ENCODE measurements at places on chromosomes 2 and 18. TPM values are rescaled to one million over a fixed set of nuclear protein-coding genes. Genes with fewer than 3 reads are reported as not detected.
A peak's percentile ranks its signal among the peaks of the same experiment; 100 is the strongest.

DNA sequence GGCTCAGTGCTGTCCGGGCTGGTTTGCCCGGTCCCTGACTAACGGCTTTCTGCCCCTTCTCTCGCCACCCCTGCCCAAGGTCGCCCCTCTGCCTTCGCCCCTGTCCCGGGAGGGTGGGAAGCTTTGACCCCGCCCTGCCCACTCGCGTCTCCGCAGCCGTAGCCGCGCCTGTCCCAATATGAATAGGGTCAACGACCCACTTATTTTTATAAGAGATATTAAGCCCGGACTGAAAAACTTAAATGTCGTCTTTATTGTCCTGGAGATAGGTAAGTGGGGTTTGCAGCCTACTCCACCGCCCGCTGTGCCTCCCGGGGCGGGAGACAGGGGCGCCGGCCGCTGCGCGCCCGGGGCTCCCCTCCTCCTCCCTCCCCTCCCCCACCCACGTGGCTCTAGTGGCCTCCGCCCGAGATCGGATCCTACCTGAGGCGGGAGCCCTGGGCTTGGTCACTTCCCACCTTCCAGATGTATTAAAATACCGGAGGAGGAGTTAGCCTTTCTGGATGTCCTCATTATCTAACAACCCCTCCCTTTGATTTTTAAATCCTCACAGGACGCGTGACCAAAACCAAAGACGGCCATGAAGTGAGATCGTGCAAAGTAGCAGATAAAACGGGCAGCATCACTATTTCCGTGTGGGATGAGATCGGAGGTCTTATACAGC lies 633 bp downstream of the NABP1 start:
- peaks cover 75% of the 10 kb centered on the region for H3K4me1 ChIP-seq
- no peaks in the 10 kb centered on the region for H3K27me3 ChIP-seq
- no peak for DNase-seq
- H3K4me3 ChIP-seq: peak overlapping the region; percentile 82
- H3K36me3 ChIP-seq: peaks cover 15% of the 10 kb centered on the region
- H3K27ac ChIP-seq: peak overlapping the region; percentile 94

GRCh38 chr2:69196327-69197117 lies 183.5 kb downstream of the ANTXR1 start:
- no peaks in the 10 kb centered on the region for H3K27me3 ChIP-seq
- no peak overlapping the region for H3K4me3 ChIP-seq
- H3K4me1 ChIP-seq: no peaks in the 10 kb centered on the region
- H3K36me3 ChIP-seq: no peaks in the 10 kb centered on the region

DNA sequence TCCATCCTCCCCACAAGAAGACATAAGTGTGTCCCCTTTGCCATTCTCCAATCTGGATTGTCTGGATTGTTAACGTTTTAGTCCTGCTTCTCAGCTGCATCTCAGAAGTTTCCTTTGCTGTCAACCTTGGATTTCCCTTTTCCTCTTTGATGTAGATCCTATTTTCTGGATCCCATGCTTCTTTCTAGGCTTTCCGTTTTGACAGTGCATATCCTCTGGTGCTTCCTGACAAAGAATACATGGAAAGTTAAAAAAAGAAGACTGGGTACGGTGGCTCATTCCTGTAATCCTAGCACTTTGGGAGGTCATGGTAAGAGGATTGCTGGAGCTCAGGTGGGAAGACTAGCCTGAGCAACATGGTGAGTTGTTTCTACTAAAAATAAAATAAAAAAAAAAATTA lies 26.8 kb downstream of the ABI2 start:
- no peak for DNase-seq
- no peaks in the 10 kb centered on the region for H3K27me3 ChIP-seq
- H3K4me1 ChIP-seq: no peaks in the 10 kb centered on the region
- H3K36me3 ChIP-seq: no peaks in the 10 kb centered on the region

Gene SIX3
- not detected for total RNA-seq

DNA sequence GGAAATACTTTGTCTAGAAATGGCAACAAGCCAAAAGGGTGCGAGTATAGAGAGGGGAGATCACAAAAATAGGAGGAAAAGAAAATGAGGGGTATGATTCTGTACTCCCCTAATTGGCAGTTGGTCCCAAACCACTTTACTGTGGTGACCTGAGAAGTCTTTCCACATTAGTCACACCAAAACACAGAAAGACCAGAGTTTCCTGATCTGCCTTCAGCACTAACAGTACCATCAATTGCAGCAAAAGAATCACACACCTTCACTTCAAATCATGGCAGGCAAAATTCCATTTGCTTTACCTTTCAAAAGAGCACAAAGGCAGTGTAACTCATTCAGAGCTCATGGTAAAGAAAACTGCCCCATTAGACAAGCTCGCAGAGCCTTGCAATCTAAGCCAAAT lies 86.8 kb downstream of the ALK start:
- no peak overlapping the region for H3K4me3 ChIP-seq
- no peaks in the 10 kb centered on the region for H3K27me3 ChIP-seq
- no peaks in the 10 kb centered on the region for H3K36me3 ChIP-seq
- no peaks in the 10 kb centered on the region for H3K4me1 ChIP-seq
- no peak overlapping the region for H3K27ac ChIP-seq

Gene FABP1
- total RNA-seq: not detected

Gene CCDC102B
- total RNA-seq: 1.1 TPM

DNA sequence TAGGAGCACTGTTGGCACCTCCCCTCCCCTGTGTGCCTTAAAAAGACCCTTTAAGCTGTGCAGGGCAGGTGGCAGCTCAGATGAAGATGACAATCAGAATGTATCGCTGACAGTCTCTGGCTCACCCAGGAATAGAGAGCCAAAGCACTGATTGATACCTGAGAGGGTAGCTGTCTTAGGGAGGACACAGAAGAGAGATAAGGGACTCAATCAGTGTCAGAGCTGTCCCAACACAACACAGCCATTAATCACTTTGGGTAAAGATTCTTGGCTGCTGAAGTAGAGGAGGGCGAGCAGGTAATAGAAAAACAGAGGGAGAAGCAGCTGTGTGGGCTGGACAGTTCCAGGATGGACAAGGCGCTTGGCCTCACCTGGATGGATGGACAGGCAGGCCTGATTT lies 124.9 kb downstream of the NRP2 start:
- no peaks in the 10 kb centered on the region for H3K27me3 ChIP-seq
- DNase-seq: no peak
- no peaks in the 10 kb centered on the region for H3K4me1 ChIP-seq
- no peak overlapping the region for H3K4me3 ChIP-seq
- no peaks in the 10 kb centered on the region for H3K36me3 ChIP-seq
- no peak overlapping the region for H3K27ac ChIP-seq
